ENCODE measurements at places on chromosomes 2 and 18.

DNA sequence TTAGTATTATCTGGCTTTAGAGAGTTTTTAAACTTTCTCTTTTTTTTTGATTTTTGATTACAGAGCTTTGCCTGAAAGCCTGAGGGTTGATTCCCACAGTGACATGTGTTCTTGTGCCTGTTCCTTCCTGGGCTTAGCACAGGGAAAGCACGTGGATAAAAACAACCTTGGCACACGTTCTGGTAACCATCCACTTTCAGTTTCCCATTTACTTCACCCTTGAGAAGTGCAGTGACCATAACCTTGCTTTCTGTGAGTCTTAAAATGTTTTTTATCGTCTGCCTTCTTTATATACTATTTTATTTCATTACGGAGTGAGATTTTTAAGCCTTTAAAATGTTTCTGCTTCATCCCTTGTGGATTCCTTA, 11.5 kb downstream of the CD226 start:
- no peak for DNase-seq

DNA sequence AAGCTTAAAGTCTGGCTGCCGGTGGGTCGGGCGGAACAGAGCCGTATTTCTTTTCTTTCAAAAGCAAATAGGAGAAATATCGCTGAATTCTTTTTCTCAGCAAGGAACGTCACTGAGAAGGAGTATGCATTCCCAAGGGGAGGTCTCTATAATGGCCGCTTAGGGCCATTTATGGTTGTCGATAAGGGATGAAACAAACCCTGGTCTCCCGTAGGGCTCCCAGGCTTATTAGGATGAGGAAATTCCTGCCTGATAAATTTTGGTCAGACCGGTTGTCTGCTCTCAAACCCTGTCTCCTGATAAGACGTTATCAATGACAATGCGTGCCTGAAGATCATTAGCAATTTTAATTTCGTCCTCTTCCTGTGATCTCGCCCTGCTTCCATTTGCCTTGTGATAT, 227.7 kb upstream of the ZEB2 start:
- no peak for DNase-seq

- no peak for DNase-seq
Observed at GRCh38 chr2:10524851-10525572, 76.9 kb upstream of the ODC1 start.

DNA sequence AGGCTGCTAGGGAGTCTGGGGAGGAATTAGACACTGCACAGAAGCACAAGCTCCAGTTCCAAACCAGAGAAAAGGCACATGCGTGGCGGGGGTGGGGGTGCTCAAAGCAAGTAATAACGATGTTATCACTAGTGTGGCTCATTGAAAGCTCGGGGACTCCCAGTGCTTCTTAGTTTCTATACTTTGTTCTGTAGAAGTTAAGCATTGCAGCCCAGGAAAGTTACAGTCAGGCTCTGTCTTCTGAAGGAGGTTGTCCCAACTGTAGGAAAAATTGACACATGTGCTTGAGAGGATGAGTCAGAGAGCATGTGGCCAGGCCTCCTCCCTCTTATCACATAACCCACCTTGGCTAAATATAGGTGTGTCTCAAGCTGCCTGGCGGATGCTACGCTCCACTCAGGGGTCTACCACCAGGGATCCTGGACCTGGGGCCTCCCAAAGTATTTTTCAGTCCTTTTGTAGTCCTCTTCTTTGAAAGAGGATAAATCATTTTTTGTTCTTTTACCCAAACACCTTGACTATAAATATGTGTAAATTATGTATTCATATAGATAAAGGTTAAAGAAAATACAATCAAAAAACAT, 3.8 kb downstream of the GALNT5 start:
- DNase-seq = no peak

GRCh38 chr18:25704494-25704893, 352.5 kb upstream of the ZNF521 start:
- no peak for DNase-seq

DNA sequence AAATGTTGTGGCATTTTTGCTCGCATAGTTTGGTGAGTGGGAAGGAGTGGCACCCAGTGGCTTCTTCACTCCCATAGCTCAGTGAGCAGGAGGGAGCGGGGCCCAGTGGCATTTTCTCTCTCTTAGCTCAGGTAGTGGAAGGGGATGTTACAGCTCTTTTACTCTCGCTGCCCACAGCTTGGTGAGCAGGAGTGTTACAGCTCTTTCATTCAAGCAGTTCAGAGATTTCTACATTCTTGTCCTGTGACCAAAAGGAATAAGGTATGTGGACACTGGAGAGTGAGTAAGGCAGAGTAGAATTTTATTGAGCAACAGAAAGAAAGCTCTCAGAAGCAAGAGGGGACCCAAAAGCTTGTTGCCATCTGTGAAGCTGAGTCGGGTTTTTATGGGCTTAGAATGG, 192.4 kb downstream of the SPAG16 start:
- no peak for DNase-seq

- DNase-seq = peak; percentile 59
Observed at GRCh38 chr2:174577967-174578589, 19.5 kb downstream of the WIPF1 start.

GRCh38 chr18:7329016-7329415, 98.1 kb downstream of the LRRC30 start:
- DNase-seq = no peak

DNA sequence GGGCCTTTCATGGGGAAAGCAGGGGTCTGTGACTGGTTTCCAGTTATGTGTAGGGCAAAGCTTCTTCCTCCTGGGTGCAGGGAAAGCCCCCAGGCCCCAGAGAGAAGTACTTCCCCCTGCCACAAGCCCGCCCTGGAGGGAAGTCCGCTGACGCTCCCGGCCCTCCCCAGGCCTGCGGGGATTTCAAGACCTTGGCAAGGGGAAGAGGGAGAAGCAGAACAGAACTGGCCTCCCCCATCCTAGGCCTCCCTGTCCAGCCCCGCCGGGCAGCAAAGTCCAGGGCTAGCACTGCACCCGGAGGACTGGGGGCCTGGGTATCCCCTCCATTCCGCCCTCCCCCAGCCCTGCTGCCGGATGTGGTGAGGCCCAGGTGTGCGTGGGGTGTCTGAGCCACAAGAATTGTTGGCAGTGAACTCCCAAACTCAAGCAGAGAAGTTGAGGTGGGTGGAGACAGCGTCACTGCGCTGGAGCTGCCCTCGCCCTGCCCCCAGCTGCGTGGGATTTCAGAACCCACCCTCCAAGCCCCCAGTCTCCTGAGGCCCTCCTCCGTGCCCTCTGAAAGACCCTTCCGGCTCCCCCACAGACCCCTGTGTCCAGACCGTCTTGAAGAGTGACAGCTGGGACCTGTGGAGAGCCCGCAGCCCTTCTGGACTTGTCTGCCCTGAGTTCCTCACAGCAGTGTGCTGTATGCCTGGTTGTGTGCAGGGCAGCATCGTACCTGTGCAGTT, 1.1 kb upstream of the DUSP2 start:
- DNase-seq = peak; percentile 95

GRCh38 chr2:241002275-241003046, 4.0 kb downstream of the SNED1 start:
- no peak for DNase-seq

DNA sequence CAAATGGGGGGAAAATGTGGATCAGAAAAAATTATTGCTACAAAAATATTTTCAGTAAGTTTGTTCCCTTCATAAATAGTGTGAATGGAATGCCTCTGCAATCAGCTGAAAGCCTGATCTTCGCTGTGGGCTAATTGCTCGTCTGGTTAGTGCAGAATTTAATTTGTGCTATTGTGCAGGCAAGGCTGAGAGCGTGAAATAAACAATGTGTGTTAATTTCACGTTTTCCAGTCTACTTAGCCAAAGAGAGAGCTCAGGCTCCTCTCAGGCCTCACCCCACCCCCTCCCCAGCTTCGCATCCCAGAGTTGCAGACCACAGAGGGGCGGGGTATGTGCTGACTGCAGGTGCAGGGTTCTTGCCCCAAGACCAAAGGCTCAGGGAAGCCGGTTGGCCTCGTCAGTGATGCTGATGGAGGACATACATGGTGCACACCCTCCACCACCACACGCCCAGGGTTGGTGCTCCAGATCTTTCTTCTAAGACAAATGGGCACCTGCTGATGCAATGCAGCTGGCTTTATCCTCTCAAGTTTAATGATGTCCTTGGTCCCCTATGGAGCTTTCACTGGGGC, 302.6 kb upstream of the SLC14A2 start:
- no peak for DNase-seq

DNA sequence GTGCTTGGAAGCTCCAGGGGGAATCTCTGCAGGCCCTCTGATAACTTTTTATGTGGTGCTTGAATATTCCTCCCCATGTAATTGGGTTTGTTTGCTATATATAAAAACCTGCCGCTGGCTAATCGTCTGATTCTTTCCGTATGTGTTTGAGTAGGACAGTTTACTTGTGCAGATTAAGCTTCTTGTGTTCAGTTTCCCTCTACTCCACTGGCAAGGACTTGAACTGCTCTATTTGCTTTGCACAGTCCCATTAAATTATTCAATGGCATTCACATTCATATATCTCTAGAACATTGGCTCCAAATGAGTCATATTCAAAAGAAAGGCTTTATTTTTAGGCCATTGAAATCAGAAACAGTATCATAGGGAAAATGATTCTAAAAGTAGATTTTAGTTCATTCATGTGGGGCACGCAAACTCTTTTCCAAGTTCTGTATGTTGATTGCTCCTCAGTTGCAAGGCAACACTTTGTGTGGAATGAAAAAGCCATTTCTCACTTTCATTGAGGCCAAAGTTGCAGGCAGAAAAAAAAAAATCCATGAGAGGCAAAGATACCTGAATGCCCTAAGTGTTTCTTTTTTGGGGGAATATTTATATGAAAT, 1682.3 kb upstream of the PIK3C3 start:
- no peak for DNase-seq

DNA sequence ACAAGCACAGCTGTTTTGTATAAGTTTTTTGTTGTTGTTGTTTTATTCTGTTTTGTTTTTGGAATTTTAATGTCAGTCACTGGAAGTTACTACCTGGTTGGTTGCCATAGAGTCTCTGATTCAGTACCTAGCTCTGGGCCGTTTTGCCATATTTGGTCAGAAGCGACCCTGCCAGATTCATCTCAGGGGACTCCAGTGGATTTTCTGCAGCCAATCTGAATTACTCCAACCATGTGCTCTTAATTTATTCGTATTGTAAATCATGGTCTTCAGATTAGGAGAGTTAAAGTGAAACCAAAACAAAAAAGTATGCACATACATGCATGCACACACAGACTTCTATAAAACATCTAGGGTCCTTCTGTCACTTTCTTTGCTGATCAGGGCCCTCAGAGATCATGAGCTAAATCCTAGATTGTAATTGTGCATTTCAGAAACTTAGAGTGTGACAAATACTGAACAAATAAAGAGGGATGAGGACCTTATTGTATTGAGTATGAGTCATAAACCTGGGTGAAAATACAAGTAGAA, 317.4 kb upstream of the UBE2E3 start:
- DNase-seq = no peak

DNA sequence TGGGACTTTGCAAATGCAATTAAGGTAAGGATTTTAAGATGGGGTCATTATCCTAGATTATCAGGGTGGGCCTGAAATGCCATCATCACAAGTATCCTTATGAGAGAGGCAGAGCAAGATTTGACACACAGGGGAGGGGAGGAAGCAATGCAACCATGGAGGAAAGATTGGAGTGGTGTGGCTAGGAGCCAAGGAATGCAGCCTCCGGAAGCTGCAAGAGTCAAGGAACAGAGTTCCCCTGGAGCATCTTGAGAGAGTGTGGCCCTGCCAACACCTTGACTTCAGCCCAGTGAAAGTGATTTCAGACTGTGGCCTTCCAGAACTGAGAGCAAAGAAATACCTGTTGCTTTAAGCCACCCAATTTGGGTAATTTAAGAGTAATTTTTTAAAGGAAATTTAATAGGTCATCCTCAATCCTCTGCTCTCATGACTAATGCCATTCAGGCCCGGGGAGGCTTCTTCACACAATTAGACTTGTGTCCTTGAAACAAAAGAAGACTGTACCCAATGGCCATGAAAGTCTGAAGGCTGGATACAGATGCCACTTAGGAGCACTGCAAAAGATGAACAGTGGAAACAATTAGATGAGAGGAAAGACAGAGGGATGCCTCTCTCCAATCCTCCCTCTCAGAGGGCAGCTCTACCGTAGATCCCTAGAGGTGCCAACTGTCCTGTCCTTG, 250.3 kb upstream of the ID2 start:
- no peak for DNase-seq

DNA sequence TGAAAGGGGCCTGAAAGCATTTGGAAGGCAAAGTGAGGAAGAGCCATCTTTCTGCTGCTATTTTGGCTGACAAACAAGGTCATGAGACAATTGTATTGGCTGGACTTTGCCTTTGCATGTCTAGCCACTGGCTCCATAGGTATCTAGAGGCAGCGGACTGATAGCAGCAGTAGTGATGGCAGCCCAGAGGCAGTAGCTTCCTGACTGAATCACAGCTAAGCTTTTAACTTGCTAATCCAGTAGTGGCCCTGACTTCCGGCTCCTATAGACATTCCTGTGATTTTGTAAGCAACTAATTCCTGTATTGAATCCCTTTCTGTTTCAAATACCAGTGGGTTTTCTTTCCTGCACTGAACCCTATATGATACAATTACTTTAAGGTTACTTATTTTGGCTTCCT, 69.8 kb upstream of the PDE1A start:
- no peak for DNase-seq

GRCh38 chr2:37711831-37712230, 40.4 kb upstream of the CDC42EP3 start:
- no peak for DNase-seq

- no peak for DNase-seq
Observed at GRCh38 chr2:147689220-147689909, 155.5 kb upstream of the ACVR2A start.

GRCh38 chr2:9401646-9402371, 21.5 kb downstream of the ITGB1BP1 start:
- no peak for DNase-seq

DNA sequence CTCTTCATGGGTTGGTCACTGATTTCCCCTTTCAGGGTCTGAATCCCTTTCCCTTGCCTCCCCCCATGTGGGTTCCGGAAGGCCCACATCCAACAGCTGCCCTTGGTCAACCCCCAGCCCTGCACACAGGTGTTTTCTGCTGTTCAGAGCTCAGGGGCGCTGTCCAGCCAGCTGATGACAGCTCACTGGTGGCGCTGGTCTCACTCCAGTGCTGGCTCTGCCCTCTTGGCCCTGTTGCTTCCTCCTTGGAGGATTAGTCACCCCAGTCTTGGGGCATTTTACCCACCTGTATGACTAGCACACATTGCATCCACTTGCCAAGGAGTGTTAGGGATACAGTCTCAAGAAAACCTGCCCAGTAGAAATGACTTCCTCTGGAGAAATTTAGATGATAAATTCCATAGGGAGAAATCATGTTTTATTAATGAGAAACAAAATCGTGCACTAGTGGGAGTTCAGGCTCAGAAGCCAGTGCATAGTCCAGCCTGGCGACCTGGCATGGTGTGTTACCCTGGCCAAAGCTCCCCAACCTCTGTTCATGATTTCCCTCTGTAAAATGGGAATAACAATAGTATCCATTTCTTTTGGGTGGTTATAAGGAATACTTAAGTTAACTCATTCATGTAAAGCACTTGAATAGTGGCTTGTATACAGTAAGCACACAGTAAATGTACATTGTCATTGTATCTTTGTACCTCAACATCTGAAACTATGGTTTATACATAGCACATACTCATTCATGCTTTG, 21.6 kb downstream of the CRIM1 start:
- DNase-seq = no peak
